NCI-H748 treated with DMSO at 0.1 percent for 48 hours (cell line): ENCODE measurements at places on chromosomes 6 and 20.
A peak's percentile ranks its signal among the peaks of the same experiment; 100 is the strongest.

DNA sequence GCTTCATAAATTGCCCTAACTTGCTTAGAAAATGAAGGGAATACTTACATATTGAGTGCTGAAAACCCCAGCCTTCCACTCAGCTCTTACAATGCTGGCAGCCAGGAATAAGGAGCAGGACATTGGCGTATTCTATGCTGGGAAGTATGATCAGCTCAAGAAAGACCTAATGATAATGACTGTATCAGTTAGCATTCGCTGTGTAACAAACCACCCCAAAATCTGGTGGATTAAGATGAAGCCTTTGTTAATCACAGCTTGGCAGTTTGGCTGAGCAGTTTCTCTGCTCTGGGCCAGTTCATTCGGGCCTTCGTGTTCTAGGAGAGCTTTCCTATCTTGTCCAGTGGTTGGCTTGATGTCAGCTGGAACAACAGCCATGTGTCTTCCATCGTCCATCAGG lies 33.4 kb upstream of the TUBB2A start:
- no peak for DNase-seq

DNA sequence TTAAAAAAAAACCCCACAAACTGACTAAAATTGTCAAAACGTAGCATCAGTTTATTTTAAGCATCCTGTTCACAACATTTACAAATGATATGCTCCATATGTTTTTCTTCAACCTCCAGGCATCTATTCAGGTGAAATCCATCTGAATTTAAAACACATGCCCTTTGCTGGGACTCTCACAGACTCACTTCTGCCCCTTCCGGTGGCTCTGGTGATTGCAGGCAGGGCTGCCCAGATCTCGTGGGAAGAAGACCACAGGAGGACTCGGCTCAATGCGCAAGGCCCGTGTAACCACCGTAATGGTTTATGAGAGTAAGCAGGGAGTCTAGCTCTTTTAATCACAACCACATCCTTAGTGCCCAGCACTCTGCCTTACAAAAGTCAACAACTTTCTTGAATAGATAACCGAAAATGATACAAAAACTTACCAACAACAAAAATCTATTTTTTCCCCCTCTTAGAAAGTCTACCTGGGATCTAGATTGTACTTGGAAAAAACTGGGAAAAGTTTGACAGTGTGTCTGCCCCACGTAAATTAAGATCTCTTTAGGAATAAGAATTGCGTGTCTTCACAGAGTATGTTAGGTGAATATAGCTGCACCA lies 139.1 kb downstream of the KIF16B start:
- DNase-seq = peak; percentile 18

DNA sequence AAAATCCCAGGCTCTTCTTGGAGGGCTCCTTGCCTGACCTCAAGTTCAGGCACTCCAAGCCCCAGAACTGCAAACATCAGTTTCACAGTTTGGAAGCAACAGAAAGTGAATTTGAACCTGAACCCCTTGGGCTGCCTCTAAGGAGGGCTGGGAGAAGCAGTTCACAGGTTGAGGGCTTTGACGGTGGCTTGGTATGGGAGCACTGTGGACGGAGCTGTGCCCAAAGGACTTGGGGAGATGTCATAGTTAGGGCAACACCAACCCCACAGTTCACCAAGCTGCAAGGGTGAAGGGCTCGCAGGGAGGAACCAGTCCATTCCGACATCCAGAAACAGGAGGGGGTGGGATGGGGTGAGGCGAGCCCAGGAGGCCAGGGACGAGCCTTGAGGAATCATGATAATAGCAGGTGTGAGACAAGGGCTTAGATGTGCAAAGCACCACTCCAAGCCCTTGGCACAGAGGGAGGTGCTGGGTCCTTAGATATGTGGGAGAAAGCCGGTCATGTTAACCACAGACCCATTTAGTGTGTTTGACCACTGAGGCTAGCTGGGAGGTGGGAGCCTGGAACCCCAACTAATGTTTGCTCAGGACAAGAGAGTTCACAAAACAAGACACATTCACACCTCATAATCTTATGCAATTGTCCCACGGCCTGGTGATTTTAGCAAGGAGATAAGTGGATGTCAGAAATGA lies 4.3 kb downstream of the CEBPB start:
- no peak for DNase-seq

GRCh38 chr6:77231438-77232305 lies 231.6 kb downstream of the HTR1B start:
- DNase-seq = no peak

GRCh38 chr20:37382482-37383120 lies 36.7 kb downstream of the SRC start:
- no peak for DNase-seq

DNA sequence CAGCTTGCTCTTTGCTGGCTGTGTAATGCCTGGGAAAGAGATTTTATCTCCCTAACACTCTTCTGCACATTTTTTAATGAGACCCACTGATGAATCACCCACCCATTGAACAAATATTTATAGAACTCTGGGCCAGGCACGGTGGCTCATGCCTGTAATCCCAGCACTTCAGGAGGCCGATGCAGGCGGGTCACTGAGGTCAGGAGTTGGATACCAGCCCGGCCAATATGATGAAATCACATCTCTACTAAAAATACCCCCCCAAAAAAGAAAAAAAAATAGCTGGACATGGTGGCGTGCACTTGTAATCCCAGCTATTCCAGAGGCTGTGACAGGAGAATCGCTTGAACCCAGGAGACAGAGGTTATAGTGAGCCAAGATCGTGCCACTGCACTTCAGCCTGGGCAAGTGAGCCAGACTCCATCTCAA lies 82.1 kb upstream of the SIRPA start:
- no peak for DNase-seq

DNA sequence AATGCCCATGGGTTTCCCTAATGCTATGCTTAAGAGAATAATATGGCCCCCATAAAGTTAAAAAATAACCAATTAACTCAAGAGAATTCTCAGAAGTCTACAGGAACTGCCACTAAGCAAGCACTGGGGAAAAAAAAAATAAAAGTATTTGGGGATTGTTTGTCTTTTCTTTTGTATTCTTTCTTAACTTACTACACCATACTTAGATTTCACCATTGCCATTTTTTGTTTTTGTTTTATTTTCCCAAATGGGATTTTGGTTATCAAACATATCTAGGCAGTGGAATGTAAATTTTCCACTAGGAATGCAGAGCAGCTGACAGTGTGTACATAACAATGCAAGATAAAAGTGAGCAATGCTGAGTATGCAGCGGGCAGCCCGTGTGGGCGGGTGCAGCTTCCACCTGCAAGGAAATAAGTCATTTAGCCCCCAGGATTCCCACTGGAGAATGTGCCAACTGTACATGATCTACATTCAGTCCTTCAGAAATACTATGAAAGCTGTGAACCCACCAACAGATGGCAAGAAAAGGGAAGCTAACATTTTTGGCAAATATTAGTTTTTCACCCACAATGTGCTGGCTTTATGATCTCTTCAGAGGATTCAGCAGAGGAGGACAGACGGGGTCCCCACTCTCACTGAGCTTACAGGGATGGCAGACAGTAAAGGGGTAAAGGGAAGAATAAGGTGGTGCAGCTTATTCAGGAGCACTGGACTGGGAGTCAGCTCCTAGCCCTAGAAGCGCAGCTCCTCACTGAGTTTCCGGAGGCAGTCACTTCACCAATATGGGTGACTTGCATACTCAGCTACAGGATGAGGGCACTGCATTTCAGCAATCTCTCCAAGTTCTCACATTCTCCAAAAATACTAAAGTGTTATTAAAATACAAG lies 44.4 kb downstream of the DCDC2 start:
- no peak for DNase-seq

DNA sequence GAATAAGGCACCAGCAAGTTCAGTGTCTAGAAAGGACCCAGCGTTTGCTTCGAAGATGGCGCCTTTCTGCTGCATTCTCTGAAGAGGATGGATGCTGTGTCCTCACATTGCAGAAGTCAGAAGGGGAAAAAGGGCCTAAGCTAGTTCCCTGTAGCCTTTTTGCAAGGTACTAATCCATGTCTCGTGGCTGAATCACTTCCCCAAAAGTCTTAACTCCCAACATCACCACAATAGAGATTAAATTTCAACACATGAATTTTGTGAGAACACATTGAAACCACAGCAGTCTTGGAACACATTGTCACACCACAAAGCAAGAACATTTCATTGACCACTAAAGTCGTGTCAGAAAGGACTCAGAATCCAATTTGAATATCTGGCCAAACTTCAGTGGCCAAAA lies 42.1 kb downstream of the KLHL31 start:
- DNase-seq = no peak

- no peak for DNase-seq
Observed at GRCh38 chr6:113048741-113049140, 701.6 kb downstream of the RFPL4B start.

DNA sequence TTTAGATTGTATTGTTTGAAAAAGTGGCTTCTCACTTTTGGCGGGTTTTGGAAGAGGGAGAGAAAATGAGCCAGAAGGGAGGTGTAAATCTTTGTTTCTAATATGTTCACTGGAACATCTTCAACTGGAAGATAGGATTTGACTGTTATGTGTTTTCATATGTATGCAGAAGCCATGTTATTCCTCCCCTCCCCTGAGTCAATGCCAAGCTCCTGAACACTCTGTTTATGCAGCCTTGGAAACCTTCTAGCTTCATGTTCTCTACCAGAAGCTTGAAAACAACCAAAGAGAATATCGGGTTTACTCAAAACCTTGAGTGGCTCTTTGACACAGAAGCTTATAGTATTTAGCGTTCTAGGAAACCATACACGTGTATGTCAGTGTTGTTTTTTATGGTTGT lies 279.1 kb downstream of the PRL start:
- DNase-seq = no peak

GRCh38 chr20:57690525-57690924 lies 19.3 kb downstream of the PMEPA1 start:
- DNase-seq = no peak

- DNase-seq = no peak
Observed at GRCh38 chr6:140385679-140386078, 1011.2 kb upstream of the CITED2 start.

DNA sequence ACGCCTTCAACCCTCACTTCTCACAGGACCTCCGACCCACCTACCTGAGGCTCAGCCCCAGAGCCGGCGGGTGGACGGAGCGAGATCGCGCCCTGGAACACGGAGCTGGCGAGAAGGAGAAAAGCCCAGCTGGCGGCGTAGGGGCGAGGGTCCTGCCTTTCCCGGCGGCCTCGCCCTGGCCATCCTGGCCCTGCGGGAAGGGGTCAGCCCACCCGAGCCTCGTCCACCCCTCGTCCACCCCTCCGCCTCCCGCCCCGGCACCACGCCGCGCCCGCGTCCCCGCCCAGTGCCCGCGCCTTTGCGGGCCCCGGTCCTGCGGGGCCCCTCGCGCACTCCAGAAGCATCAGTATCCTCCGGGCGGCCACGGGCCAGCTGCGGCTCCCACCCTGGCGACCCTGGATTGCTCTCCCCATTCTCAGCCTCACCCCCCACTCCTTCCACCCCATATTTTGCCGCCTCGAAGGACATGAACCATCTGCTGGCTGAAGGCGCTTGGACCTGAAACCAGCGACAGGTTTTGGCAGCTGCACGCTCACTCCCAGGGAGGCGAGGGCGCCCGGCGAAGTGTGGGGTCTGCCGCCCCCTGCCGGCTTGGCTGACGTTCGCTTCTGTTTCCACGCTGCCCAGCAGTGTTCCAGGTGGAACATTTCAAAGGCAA lies 65.1 kb downstream of the PLG start:
- peak; percentile 54 for DNase-seq

- DNase-seq = no peak
Observed at GRCh38 chr6:5090603-5091002, 5.5 kb downstream of the PPP1R3G start.

DNA sequence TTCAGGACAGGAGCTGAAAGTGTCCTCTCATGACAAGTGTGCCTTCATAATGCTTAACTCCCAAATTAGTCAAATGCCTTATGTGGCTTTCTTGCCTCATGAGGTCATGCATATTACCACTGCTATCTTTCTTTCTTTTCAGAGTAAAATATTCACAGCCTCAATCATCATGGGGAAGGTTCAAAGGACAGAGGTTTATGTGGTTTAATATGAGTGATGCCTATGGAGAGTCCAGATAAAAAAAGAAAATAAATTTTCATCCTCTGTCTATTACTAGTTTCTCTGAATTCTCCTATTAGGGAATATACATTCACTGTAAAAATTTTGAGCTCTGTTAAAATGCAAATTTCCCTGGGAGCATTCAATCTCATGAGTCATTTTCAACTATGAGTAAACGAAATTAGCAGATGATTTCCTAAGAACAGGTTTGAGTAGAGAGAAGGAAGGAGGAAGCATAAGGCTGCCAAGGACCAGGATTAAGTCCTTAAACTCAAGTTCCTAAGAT lies 396.9 kb upstream of the ADGRB3 start:
- DNase-seq = no peak

GRCh38 chr6:67450641-67451040 lies 1184.4 kb upstream of the ADGRB3 start:
- DNase-seq = no peak

GRCh38 chr20:37615340-37616109 lies 78.3 kb upstream of the CTNNBL1 start:
- DNase-seq = peak; percentile 42

- DNase-seq = no peak
Observed at GRCh38 chr6:150991487-150991886, 126.0 kb downstream of the MTHFD1L start.

GRCh38 chr6:158707120-158707820 lies 57.4 kb downstream of the SYTL3 start:
- DNase-seq = no peak

DNA sequence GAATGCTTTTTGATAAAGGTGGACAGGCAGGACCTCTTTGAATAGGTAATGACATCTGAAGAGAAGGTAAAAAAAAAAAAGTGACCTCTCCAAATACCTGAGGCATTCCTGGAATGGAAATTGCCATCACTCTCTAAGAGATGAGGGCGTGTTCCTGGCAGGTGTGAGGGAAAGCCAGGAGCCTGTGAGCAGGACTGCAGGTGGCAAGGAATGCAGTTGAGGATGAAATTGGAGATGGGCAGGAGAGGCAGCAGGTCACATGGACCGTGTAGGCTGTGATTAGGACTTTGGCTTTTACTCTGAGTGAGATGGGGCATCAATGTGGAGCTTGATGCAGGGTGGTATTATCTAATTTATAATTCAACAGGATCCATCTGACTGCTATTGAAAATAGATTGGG lies 227.4 kb downstream of the LRFN2 start:
- DNase-seq = peak; percentile 41

- DNase-seq = no peak
Observed at GRCh38 chr20:63497138-63497945, 1.5 kb downstream of the EEF1A2 start.
